ENCODE measurements at places on chromosomes 2 and 18.

GRCh38 chr18:55396267-55396905, 191.6 kb downstream of the TCF4 start:
- no peak for DNase-seq

DNA sequence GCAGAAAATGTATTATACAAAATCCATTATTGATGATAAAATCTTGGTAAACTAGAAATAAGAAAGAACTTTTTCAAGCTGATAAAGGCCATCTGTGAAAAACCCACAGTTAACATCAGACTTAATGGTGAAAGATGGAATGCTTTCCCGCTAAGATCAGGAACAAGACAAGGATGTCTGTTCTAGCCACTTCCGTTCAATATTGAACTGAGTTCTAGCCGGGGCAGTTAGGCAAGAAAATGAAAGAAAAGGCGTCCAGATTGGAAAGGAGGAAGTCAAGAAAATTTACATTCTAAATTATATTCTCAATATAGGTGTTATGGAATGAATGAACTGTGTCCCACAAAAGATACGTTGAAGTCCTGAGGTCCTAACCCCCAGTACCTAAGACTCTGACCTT, 39.1 kb upstream of the DTNB start:
- no peak for DNase-seq

GRCh38 chr2:8545695-8546611, 135.9 kb upstream of the ID2 start:
- no peak for DNase-seq

DNA sequence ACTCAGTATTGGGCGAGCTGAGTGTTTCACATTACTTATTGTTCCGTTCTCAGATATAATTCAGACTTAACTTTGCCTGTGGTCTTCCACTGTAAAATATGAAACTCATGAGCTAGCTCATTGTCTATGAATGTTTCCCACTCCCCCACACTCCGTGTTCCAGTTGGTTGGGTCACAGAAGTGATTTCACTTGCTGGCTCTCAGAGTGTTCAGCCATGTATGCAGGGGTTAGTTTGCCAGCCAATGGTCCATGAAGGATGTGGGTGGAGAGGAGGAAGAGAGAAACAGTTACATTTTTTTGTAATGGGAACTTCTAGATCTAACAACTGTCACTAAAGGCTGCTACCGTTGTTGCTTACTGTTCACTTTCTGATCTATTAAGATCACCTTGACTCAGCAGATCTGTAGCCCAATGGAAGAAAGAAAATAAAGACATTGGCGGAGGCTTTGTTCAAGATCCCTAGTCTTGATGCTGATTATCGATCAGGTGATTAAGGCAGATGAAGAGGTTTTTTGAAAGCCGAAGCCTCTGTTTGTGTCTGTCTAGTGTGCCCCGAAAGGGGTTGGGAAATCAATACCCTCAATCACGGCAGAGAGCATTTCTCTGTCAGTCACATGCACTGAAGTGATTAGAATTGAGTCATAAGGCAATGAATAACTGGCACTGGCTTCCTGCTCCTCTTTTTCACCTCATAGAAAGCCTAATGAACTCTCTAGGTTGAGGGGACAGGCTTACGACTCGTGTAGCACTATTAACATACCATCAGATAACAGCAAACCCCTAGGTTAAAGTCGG, 279.7 kb upstream of the FIGN start:
- DNase-seq, result no peak

DNA sequence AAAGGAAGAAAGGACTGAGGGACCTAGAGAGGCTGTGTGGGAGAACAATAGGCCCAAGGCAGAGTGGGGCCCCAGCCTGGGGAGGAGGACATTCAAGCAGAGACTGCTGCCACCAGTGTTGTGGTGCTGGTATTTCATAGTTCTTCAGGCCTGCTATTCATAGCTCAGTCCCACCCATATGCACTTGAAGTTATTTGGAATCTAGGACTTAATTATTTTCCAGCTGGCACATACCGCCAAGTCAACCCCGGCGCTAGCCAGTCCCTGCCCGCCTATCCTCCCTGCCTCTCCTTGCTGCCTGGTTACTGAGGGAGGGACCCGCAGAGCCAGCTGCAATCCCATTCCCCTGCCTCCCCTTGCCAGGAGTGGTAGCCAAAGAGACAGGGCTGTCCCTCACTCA, 141.2 kb downstream of the CABLES1 start:
- DNase-seq, result no peak

DNA sequence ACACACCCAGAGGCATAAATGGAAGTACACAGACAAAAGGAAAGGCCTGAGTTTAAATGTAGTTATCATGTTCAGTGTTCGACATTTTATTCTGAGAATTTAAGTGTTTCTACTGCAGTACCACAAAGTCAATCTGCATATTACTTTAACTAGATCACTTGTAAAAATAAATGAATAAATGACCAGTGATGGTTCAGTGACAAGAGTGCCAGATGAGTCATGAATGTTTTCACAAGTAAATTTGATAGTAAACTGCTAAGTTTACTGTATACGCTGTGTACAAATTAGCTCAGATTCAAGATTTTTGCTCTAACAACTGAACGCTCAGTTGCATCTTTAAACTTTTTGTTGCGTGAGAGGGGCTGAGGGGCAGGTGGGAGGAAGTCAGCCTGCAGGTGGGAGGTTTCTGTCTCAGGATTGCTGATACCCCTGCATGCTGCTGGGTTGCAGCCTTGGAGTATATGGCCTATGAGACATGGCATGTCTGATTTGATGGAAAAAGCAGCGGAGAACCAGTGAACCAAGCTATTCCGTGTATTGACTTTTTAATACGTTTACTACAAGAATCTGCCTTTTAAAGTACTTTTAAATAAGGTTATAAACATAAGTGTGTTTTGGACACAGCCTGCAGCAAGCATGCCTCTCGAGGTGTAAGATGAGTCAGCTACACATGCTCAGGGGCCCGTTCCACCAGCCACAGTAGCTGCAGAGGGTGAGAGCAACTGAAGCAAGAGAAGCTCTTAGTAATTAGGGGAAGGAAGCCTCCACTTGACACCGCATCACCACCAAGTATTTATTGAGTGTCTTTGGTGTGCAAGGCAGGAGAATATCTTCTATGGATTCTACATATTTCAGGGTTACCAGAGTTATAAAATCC, 245.1 kb downstream of the NEDD4L start:
- DNase-seq, result no peak

- no peak for DNase-seq
Measured at GRCh38 chr2:49192036-49192435, 37.7 kb upstream of the FSHR start.

GRCh38 chr2:17302281-17302680, 216.0 kb downstream of the RAD51AP2 start:
- no peak for DNase-seq

- no peak for DNase-seq
Measured at GRCh38 chr18:50091509-50092244, 103.3 kb downstream of the MYO5B start.

DNA sequence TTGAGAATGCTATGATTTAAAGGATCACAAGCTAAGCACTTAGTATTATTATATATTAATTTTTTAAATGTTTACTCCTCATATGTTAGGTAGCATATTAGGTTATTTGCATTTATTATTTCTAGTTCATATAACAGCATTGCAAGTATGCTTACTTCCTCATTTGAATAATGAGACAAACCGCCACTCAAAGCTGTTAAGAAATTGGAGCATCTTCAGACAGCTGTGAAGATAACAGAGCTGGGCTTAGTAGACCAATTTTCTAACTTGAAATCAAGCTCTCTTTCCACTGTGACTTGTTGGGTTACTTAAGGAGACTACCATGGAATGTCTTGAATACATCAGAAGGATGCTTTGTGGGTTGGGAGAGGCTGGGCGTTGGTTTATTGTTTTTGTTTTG, 139.3 kb downstream of the ASXL3 start:
- no peak for DNase-seq

DNA sequence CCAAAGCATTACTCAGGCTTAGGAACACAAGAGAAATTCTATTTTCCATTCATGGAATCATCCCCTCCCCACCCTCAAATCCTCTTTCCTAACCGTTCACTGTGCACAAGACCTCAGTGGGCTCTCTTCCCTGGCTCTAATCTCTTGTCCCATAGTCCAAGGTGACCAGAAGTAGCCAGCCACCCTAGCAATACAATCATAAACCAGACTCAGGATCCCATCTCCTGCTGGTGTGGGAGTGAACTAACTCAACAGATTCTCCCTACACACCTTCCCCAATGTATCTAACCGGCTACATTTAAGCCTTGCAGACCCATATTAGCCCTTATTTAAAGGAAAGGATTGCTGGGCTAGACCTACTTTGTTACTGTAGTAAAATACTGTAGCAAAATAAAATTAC, 45.5 kb downstream of the HNRNPLL start:
- DNase-seq, result no peak

GRCh38 chr2:162372818-162373217, 28.9 kb downstream of the GCA start:
- DNase-seq, result no peak

GRCh38 chr2:197215748-197216360, 94.7 kb downstream of the ANKRD44 start:
- no peak for DNase-seq

DNA sequence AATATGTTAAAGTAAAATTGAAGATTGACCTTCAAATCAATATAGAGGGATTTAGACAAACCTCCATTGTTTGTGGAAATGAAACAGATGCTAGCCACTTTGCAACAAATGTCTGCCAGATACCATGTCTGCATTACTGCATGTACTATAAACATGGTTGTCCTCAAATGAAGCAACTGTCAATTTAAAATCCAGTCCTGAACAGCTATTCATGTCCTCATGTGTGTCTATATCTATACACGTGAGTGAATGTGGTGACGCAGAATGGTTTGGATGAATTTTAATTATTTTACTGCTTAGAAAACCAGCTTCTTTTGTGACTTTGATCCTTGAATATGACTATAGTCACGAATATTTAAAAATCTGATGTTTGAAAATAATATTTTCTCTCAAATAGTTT, 71.5 kb downstream of the NYAP2 start:
- DNase-seq, result no peak

Measured in anterior cingulate cortex (tissue), 58 donors.